SIG-M5 (cell line): ENCODE measurements at places on chromosomes 12 and 14.

DNA sequence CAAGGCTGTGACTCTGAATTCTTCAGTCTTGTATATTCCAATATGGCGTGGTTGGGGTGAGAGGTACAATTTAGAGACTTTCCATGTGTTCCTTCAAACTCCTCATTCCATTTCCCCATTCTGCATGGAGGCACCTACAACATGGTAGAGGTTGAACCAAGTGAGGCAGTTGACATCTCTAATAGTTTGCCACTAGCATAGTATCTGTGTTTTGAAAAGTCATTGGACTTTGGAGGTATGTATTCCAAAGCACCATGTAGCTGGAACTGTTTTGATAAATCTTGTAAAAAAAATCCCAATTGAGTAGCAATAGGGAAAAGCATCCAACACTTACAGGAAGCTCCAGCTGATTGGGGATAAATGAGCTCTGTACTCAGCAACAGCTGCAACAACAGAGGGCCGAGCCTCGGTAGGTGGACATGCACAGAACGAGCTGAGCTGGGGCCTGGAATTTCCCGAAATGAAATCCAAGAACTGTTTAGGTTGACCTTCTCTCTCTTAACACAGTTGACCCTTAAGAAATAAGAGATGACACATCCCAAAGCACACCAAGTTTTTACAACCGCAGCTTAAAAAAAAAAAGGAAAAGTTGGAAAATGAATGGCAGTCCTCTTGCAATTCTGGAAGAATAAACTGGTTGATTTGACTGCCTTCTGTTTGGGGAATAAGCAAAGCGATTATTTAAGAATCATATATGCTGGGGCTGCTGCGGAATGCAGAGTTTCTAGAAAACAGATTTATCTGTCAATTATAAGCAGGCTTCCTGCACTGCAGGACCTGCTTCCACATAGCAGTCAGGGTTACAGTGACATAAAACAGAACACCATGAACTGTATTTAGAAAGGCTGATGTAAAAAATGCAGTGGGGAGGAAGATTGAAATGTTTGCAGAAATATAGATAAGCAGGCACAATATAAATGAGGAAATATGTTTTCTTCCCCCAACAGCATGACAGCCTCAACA, 194.6 kb upstream of the KRR1 start:
- no peak for DNase-seq

- DNase-seq = no peak
These were observed 183.5 kb upstream of the C14orf180 start for GRCh38 chr14:104395941-104396681.

DNA sequence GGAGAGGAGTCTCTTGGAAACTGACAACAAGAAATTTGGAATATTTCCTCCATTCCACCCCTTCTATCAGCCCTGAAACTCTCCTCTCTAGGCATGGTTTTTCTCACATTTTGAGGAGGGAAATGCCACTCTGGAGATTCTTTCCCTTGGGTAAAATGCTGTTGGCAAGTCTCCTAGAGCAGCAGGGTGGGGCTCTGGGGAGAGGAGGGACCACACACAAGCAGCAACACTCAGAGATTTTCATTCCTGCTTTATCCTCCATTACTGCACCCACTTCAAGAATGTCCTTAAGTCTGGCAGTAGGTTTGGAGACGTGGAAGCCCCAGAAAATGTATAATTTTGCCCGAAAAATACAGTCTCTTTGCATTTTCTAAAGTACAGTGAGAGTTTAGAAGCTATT, 130.8 kb upstream of the FLRT2 start:
- DNase-seq = no peak

- DNase-seq = no peak
These were observed 80.6 kb upstream of the GTF2A1 start for GRCh38 chr14:81301371-81301770.

DNA sequence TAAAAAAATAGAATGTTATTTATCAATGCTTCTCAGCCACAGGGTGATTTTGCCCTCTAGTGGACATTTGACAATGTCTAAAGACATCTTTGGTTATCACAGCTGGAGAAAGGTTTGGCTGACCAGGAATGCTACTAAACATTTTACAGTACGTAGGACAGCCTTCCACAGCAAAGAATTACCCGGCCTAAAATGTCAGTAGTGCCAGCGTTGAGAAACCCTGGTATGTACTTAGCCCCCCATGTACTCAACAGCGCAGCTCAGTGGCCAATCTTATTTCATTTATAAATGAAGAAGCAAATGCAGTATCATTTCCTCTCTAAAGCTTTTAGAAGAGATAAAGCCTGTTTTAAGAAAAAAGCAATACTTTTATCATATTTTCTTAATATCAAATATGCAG, 5.8 kb downstream of the MARK3 start:
- DNase-seq = no peak

DNA sequence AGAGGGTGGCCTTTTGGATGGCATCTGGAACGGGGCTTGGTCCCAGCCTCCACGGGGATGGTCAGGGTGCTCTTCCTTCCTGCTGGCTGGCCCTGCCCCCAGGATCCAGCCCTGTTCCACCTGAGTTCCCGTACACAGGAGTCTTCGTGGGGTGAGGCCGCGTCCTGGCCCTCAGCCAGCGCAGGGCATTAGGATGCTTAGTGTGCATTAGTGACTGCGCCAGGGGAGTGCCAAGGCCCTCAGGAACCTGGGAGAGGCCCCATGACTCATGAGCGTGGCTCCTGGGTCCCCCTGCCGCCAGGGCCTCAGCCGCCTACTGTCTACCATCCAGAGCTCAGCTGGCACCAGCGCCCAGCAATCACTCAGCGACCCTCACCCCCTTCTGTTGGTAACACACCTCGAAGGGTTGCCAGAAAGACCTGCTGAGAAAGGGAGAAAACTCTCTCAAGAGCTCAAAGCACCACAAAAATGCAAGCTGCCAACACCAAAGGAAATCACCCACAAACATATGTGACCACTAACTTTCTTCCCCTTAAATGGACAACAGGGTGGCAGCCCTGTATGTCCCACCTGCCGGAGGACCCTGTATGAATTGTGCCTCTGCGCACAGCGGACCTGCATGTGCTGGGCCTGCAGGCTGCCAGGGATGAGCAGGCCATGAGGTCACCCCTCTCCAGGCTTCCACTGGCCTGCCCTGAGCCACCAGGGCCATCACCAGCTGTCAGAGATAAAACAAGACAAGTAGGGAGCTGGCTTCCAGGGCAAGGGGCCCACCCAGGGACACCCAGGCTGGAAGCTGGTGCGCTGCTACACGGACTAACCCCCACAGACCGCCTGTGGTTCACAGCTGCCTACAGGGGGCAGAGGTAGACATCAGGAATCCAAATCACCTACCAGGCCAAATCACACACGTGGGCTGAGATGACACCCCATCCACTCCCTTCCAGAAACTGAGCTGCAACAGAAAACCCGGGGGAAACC, 28.7 kb downstream of the CCDC85C start:
- no peak for DNase-seq

DNA sequence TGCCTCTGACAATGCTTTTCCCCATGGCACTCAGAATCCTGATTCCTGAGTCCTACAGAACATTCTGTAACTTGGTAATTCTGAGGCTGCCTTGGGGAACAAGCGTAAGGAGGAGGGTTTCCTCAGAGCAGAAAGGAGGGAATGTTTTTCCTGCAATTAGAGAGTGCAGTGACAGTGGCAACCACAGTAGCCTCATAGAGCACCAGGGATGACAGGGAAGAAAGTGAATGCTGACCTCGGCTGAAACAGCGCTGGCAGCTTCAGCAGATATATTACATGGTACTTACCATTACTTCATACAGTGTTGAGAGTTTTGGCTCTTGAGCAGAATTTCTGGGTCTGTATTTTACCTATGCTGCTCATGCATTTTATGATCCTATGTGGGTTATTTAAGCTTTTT, 757.1 kb downstream of the NRXN3 start:
- DNase-seq = no peak

DNA sequence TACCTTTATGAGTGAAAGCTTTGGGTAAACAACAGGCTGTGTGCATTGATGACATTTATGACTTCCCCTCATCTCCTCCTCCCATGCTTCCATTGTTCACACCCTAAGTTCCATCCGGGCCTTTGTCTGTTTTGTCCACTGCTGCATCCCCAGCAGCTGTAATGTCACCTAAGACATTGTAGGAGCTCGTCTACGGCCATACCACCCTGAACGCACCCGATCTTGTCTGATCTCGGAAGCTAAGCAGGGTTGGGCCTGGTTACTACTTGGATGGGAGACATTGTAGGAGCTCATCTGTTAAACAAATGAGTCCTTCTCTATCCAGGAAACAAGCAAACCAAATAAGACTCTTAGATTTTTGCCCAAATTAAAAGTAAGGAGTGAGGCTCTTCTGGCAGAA, 40.4 kb upstream of the SYCP3 start:
- DNase-seq = no peak

- no peak for DNase-seq
These were observed 847 bp downstream of the CCDC59 start for GRCh38 chr12:82357340-82357739.

GRCh38 chr12:6215932-6216494, 15.8 kb downstream of the CD9 start:
- no peak for DNase-seq
